GF-D8 (cell line): ENCODE measurements at places on chromosomes 7 and 10.

DNA sequence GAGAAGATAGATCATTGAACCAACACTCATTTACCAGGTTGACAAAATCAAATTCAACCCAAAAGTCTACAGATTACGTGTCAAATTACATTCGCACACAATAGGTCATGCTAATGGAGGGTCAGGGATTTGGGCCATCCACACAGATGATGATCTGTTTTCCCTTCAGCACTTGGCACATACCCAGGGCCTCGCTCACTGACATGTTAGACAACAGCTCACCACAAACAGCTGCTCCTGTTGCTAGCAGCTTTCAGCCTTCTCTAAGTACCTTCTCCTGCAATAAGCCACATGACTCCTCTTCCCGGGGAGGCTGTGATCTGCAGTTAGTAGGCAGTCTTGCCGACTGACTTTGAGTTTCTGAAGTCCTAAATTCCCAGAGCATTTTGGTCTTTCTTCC, 18.4 kb downstream of the NKX2-3 start:
- peak; percentile 43 for DNase-seq

DNA sequence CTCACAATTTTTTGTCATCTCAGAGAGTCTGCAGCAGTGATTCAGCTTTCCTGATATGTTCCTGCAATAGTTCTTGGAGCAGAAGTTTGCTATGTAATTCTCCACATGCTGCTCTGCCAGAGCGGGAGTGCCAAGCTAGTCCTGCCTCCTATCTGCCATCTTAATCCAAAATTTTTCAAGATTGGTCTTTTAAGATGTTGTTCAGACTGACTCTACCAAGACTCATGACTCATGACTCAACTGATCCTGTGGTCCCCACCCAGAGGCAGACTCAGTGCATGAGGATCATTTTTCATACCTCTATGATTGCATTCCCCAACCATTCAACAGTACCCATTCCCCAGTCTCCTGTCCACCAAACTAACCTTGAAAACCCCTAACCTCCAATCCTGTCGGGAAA, 470.8 kb downstream of the INHBA start:
- DNase-seq: no peak

DNA sequence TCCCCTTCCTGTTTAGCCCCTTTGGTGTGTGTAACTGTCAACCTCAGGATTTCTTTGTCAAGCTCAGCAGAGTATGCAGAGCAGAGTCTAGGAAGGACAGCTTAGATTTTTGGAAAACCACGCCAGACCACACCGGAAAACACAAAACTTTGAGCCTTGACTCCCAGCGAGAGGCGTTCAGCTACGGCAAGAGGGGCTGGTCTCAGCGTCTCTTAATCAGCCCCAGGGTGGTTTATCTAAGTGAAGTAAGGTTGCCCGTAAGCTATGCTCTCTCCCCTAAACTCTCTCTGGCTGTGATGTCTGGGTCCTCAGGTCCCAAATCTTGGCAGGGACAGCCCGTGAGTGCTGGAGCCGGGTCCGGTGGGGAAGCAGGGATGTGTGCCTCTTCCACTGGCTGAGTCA, 230.9 kb downstream of the KLF6 start:
- DNase-seq: no peak

DNA sequence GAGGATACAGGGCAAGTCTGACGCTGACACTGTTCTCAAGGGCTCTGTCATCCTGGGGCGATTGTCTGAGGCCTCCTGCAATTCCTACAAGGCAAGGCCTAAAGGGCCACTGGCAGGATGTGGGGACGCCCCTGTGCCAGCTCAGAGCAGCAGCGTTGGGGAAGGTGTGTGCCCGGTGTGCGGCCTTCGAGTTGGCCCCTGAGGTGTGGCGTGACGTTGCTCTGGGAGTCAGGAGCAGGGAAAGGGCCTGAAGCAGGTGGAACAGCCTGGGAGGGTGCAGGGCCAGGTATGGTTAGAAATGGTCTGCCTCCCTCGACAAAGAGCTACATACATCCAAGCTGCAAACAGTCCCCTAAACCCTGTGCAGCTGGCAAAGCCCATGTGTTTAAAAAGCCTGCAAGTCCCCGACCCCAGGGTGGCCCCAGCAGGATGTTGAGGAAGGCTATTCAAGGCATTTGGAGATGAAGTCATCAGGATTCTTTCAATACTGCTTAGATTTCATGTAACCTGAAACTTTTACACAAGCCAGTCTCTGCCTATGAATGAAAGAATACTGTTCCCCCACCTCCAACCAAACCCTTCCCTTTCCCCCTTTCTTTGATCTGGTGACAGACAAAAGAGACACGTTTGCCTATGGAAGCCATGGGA, 142.5 kb upstream of the TNS3 start:
- DNase-seq: no peak

DNA sequence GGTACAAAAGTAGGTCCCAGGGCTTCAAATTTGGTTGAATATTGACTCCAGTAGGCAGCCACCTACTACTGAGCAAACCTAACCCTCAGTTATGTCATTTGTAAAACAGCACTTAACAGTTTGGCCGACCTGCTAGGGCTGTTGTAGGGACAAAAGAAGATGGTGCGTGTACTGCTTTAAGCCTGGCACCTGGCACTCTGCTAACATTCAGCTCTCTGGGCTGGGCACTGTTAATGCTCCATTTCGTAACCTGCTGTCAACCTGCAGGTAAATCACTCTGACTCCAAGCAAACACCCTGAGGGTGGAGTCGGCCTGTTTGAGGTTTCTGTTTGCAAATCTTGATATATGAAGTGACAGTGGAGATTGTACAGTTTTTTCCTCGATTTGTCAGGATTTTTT, 7.2 kb downstream of the ZKSCAN1 start:
- DNase-seq: no peak

DNA sequence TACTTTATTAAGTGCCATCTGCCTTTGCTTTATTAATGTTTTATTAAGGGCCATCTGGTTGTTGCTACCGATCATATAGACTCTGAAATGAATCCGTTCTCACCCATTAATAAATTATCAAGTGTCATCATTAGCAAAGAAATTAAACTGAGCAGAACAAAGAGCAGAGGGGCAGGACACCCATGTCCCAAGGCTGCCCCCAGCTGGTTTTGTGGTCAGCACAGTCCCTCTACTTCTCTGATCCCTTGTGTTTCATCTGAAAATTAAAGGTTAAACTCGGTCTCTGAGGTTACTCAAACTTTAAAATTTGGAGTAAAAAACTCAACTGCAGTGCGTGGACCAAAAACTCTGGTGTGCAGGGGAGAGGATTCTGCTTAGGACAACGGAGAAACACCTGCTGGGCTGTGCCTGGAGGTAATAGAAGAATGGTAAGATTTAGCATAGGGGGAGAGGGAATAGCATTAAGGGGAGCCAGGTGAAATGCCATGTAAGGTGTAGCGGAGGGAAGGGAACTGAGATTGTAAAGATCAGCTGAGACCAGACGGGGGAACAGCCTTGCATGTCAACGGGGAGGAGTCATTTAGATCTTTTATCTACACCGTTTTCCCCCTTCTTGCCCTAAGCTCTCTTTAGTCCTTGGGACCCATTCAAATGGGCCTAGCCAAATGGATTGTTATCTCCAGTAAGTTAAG, 10.8 kb upstream of the GSDME start:
- no peak for DNase-seq

DNA sequence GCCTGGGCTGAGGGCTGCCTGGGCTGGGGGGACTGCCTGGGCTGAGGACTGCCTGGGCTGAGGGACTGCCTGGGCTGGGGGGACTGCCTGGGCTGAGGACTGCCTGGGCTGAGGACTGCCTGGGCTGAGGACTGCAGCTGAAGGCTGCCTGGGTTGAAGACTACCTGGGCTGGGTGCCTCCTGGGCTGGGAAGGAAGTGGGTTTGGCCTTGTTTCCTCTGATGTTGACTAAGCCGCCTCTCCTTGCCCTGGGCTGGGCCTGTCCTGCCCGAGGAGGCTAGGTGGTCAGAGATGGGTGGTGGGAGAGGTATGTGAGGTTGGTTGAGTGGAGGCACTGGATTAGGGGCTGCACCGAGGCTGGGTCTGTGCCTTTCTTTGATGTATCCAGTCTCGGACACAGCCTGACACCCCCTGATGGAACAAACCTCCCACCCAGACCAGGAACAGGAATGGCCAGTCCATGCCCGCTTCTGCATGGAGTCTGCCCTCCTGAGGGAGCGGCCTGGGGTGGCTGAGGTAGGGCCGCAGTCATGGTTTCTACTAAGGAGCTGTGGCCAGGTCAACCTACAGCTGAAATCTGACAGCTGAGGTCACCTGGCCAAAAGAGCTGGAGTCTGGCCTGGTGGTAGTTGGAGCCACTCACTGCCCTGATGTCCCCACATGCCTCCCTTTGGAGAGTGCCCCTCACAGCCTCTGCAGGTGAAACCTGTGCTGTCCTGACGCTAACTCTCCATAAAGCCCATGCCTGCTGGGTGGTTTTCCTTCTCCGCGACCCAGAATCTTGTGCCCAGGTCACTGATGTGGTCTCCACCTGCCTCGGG, 22.3 kb downstream of the SCART1 start:
- DNase-seq: no peak

- DNase-seq: no peak
Measured at GRCh38 chr7:7686811-7687508, 31.4 kb downstream of the RPA3 start.

GRCh38 chr7:43878867-43879266, 9.6 kb upstream of the MRPS24 start:
- no peak for DNase-seq

DNA sequence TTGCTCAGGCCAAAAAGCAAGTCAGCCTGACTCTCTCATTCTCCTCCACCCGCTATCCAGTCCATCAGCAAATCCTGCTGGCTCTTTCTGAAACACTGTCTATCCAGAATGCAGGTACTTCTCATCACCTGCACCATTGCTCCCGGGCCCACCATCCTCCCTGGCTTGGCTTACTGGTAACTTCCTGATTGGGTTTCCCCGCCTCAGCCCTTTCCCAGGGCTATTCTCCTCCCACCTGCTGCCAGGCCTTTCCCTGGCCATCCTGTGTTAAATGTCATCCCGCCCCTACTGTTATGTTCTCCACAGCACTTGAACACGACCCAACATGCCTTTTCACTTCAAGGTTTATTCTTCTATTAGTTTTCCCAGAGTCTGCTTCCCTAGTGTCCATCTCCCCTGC, 124.0 kb downstream of the CNNM2 start:
- DNase-seq: no peak

- DNase-seq: no peak
Measured at GRCh38 chr10:21830037-21830436, 173.5 kb downstream of the DNAJC1 start.

DNA sequence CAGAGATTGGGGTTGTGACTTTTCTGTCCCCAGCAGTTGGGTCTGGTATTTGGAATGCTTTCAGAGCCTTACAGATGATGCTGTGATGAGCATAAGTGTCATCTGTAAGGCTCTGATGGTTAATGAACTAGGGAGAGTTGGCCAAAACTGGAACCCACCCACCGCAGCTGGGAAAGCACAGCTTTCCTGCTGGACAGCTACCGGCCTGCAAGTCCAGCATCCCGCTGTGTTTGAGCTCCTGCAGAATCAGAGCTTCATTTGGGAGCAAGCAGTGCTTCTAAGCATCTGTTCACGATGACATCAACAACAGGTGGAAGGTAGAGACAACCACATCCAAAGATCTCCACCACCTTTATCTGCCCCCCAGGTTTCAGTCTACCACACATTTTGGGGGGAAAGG, 11.7 kb downstream of the UCN3 start:
- DNase-seq: no peak
